ENCODE measurements at places on chromosomes 3 and 15. TPM values are rescaled to one million over a fixed set of nuclear protein-coding genes. Genes with fewer than 3 reads are reported as not detected.

DNA sequence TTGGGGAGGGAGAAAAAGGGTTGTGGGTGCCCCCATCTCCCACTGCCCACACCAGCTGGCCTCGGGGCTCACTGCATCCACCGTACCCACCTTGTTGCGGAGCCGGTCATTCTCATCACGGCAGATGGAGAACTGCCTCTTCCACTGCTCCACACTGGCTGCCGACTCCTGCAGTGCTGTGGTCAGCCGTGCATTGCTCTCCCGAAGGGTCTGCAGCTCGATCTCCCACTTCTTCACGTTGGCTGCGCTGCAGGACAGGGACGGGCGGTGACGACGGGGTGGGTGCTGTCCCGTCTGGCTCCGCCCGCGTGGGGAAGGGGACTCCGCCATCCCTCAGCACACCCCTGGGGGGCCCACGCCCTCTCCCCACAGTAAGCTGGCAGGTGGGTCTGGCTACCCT is 45.1 kb downstream of the WHAMM start:
- no peak for DNase-seq

GRCh38 chr3:5463991-5464390 is 276.5 kb downstream of the EDEM1 start:
- no peak for DNase-seq

GRCh38 chr3:100072326-100073048 is 41.8 kb downstream of the FILIP1L start:
- no peak for DNase-seq

DNA sequence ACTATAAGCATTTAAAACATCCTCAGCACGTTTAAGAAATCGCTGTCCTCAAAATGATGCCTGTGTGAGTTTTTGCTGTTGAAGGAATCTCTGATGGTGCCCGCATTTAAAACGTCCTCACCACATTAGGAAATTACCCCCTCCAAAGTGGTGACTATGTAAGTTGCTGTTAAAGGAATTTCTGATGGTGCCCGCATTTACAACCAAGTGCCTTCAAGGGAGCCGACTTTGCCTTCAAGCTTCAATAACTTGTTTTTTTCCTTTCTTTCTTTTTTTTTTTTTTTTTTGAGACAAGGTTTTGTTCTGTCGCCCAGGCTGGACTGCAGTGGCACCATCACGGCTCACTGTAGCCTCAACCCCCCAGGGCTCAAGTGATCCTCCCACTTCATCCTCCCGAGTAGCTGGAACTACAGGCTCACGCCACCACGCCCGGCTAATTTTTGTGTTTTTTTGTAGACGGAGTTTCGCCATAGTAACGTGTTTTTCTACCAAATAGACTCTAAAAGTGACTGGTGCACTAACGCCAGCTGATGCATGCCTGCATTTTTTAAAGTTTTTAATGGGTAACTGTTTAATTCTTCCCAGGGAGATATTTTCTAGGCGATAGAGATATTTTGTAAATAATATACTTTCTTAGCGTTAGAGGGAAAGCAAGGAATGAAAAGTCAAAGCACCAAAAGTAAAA is 19.0 kb upstream of the TSEN2 start:
- DNase-seq = no peak

DNA sequence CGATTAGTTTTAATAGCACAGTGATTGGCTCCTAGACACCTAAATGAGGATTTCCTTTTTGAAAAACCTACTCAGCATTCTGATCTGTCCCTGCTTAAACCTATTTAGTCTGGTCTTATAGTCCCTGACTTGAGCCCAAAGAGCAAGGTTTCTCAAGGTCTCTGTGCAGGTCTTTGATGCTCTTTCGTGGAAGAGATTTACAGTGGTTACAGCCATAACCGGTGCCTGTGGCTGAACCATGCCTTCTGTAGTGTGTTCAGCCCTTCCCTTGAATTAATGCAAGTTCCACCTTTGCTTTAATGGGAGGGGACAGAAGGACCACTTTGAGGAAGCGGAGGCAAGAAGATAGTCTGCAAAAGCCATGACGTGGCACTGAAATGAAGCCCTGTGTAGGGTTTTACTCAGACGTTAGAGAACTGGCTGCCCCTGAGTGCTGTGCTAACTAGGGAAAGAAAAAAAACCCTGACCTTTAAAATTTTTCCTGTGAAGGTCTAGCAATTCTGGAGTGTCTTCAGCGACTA is 43.0 kb downstream of the ZBTB38 start:
- no peak for DNase-seq

DNA sequence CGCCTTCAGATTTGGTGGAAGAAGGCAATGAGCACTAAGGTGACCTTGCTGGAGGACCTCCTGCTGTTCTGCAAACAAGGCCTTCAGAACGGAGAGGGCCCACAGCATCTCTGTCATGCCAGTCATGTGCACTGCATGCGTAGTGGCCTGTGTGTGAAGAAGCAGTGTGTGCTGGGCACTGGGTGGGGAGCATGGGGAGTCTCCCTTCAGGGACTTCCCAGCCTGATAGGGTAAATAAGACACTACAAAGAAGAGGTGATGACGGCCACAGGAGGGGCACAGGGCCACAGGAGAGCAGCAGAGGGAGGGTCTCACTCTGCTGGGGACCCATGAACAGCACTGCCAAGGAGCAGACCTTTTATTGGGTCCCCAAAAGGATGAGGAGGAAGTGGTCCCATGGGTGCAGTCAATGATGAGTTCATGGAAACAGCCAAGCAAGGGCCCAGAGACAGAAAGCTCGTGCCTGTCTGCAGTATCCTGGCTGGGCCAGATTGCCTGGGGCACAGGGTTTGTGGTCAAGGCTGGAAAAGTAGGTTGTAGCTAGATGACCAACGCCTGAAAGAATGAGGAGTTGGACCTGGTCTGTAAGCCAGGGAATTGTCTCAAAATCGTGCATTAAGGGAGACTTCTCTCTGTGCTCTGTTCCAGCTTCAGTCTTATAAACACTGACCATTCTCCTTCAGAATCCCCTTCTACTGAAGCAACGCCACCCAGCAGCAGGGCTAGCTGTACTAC is 67.8 kb upstream of the SEC61A1 start:
- DNase-seq = no peak

GRCh38 chr3:176969506-176969905 is 227.8 kb downstream of the TBL1XR1 start:
- DNase-seq = no peak

DNA sequence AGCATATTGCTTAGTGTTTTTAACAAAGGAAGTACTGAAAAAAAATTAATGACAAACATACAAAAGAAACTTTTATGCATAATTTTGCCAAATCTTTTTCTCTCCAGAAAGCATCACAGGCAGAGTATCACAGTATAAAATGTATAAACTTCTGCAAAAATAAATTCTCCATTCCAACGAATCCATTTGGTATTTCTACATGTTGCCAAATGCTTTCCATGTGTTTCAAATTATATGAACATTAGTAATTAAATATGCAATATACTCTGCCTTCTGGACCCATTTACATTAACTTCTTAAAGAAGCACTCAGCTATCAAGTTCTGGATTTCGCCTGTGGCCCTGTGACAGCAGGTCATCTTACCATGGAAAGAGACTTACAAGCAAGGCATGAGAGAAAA is 189.1 kb upstream of the ALCAM start:
- no peak for DNase-seq

DNA sequence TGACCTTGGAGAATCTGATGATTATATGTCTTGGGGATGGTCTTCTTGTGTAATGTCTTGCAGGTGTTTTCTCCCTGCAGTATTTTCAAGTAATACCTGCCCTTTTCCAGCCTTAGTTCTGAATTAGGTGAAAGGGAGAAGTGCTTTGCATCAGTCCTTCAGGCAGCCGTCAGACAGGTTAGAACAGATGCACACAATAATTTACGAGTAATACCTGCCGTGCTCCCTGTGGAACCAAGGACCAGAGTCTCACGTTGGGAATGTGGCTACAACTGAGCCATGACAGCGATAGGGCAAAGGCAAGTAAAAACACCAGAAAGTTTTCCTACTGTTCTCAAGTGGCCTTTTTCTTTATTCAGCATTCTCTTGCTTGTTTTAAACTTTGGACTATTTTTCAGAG is 69.1 kb downstream of the CHCHD6 start:
- no peak for DNase-seq

DNA sequence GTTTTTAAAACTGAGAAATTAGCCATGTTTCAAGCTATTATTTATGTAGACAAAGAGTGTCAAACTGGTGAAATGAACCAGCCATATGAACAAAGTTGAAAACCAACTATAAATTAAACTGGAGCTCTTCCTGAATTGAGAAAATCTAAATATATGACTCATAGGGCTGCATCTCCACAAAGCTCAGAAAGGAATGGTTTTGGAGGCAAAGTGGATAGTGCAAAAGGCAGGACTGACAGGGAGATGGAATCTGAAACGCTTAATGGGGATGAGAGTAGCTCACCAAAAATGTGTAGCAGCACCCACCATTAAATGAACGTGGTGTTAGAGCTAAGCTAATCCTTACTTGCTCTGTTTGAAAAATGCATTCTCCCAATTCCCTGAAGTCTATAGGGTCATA is 1066.0 kb downstream of the AGBL1 start:
- DNase-seq = no peak

GRCh38 chr3:63900459-63900858 is 11.7 kb downstream of the SCAANT1 start:
- no peak for DNase-seq

GRCh38 chr3:11080492-11080891 is 73.8 kb upstream of the HRH1 start:
- no peak for DNase-seq

DNA sequence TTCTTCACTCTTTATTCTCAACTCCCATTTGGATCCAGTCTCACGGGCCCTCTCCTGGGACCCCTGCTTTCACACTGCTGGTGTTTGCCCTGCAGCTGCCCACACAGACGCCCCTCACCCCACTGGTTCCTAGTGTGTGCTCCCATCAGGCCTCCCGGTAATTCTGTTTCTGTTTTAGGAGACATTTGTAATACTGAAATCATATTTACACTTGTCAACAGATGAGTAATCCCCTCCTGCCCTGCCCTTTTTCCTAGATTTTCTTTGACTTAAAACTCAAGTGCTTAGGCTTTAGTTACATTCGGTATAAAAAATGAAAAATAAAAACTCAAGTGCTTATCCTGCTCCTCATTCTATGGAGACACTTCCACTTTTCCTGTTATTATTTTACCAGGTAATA is 18.4 kb upstream of the ABTB1 start:
- no peak for DNase-seq

DNA sequence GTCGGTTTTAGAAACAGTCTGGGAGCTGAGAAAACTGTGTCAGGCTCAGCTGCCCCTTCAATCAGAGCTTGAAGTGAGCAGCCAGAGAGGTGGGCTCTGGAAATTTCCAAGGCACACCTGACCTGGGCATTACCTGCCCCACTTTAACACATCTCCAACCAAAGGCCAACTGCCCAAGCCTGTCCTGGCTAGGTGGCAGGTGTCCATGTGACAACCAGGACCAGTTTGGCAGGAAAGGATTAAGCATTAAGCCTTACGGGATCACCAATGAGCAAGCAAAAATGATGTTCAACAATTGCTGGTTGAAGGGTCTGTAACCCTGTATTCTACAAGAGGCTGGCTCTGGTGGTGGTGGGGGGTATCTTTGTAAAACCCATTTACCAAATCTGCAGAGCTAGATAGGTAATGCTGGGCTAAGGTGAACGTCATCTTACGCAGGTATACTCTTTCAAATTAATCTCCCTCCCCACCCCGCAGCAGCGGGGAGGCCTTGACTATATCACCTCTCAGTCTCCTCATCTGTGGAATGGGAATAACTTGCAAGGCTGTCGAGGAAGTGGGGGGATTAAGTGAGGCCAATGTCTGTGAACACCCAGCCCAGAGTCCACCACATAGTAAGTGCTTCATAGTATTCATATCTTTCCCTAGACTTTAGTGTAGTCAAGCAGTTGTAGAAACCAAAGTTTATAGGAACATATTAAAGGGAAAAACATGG is 183.2 kb downstream of the MEGF11 start:
- no peak for DNase-seq

TIMP4 gene
- not detected for total RNA-seq

TGM5 gene
- not detected for total RNA-seq

GPR149 gene
- total RNA-seq = not detected

PLA2G4D gene
- total RNA-seq = not detected

ICE2 gene
- 69.7 TPM for total RNA-seq

BCHE gene
- total RNA-seq = 0.20 TPM

XRN1 gene
- 17.2 TPM for total RNA-seq

EPHA3 gene
- total RNA-seq = not detected

ZNF385D gene
- 0.66 TPM for total RNA-seq

VEPH1 gene
- 4.6 TPM for total RNA-seq

FBXO40 gene
- not detected for total RNA-seq

RBP2 gene
- not detected for total RNA-seq
